ENCODE measurements at places on chromosomes 7 and 10.

DNA sequence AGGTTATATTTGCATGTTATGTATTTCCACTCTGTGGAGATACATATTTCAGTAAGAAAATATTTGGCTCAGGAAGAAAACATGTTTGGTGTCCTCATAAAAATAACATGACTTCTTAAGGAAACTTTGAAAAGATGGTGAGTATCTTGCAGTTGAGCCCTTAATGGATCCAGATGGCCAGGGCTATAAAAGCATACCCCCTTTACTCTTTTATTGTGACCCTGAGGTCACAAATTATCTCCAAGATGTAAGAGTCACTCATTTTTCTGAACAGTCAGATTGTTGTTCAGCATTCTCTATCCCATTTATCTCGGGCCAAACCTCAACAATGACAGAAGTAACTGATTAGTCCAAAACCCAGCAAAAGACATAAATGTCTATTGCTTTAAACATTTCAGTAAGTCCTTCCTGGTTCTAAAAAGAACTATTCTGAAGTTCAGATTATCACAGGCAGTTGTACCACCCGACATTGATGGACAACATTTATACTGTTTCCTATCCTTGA is 539.4 kb downstream of the PARD3 start:
- DNase-seq = no peak

GRCh38 chr7:156080596-156080995 is 268.3 kb upstream of the SHH start:
- DNase-seq = no peak

GRCh38 chr7:149564340-149565095 is 66.9 kb upstream of the ZNF746 start:
- DNase-seq = no peak

DNA sequence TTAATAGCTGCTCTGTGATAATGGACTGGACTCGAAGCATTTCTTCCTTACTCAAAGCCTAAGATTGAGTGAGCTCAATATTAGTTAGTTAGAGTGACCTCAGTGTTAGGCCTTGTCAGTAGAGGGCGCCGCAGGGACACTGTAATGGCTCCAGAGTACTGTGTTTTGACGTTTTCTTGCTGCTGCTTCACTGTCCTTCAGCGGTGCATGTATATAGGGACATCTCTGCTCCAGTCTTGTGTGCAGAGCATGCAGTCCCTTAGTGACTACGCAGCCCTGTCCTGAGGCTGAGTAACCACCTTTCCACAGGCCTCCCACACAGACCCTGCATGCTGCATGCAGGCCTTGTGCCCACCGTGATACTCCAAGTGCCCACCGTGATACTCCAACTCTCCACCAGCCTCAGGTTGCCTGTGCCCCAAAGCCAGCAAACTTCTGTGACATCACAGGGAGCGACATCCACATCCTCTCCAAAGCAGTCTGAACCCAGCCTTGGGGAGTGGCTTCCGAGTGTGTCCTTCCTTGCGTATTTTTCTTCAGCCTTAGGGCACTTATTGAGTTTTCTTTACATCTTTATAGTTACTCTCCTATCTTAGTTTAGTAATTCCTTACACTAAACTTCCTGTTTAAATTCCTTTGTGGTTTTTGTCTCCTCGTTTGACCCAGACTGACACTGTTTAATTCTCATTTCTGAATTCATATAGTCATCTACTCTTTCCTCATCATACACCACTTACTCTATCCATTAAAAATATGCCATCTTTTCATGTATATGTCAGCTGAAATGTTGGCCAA is 118.2 kb downstream of the JAZF1 start:
- DNase-seq = peak; percentile 2

DNA sequence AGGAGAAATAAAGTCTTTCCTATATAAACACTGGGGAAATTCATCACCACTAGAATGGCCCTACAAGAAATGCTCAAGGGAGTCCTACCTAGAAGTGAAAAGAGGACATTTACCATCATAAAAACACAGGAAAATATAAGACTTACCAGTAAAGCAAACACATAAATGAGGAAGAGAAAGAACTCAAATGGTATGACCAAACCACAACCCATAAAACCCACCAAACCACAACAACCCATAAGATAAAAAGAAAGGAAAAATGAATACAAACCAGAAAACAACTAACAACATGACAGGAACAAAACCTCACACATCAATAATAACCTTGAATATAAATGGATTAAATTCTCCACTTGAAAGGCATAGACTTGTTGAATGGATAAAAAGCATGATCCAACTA is 71.9 kb upstream of the DIP2C start:
- DNase-seq = no peak

- DNase-seq = no peak
Measured at GRCh38 chr10:43890124-43890523, 241.4 kb upstream of the ZNF32 start.
